NCI-H2081 treated with DMSO at 0.1 percent for 48 hours (cell line): ENCODE measurements at places on chromosomes 11 and 22.

DNA sequence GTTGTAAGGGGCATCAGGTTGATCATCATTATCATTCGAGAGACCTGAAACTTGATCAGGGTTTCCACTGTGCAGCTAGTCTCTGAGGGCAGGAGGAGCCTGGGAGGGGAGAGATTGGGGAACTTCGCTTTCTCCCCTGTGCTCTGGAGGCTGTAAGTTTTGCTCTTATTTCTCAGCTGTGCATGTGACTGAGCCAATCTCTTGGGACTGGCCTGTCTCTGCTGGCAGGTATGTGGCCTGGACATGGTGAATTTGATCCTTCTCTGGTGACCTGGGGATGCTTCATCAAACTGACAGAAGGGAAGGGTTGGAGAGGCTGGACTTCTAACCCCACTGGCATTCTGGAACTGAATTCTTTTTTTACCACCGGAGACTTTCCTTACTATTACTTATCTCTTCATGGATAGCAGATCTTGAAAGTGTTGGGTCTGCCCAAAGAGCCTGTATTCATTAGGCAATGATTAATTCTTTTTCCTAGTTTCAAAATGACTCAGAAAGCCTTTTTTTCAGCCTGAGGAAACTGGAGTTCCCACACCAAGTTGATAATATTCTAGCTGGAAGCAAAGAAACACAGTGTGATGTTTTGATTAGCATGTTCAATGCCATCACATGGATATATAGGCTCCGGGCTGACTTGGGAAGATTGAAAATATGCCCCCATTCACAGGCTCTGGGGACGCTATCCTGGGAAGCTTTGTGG, 36.5 kb downstream of the TSPAN18 start:
- DNase-seq: no peak

DNA sequence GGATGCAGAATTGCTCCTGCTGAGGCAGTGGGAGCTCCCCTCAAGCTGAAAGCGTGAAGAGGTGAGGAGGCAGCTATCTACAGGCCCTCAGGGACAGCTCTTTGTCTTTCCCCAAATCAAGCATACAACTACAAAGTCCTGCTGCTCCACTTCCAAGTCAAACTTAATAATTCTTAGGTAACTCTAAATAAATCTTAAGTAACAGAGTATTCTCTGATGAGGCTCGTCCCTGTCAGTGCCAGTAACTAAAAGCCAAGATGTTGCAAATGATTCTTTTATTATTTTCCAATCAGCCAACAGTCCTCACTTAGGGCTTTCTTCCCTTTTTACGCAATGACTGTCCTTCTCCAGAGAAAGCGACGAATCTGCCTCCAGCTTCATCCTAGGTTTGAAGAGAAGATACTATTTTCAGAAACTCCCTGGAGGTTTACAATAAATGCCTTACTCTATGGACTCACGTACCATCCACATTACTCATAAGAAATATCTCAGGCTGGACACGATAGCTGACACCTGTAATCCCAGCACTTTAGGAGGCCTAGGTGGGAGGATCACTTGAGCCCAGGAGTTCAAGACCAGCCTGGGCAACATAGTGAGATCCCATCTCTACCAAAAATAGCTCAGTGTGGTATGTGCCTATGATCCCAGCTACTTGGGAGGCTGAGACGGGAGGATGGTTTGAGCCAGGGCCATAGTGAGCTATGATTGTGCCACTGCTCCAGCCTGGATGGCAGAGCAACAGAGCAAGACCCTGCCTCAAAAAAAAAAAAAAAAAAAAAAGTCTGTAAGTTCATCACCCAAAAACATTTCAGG, 3.1 kb upstream of the C22orf39 start:
- DNase-seq: no peak

DNA sequence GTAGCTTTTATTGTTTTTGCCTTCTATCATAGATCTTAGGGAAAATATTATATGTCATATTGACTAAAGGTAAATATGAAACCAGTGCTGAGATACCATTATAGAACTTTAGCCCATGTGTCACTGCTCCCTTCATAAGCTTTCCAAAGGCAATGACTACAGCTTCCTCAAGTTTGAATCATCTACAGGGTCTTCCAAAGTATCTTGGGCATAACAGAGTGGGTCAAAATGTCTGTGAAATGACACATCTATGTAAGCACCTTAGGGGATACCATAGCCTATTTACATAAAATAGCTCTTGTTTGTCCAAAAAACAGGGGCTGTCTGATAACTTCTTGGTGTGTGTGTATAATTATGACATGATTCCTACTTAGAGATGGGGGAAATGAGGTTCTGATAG, 52.5 kb downstream of the RELT start:
- DNase-seq: no peak

DNA sequence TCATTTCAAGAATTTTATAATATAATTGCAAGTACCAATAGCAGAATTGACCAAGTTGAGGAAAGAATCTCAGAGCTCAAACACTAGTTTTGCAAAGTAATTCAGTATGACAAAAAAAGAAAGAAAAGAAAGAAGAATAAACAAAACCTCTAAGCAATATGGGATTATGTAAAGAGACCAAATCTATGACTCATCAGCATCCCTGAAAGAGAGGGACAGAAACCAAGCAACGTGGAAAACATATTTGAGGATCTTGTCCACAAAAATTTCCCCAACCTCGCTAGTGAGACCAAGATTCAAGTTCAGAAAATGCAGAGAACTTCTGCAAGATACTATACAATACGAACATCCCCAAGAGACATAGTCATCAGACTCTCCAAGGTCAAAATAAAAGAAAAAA, 203.7 kb upstream of the DDI1 start:
- no peak for DNase-seq

DNA sequence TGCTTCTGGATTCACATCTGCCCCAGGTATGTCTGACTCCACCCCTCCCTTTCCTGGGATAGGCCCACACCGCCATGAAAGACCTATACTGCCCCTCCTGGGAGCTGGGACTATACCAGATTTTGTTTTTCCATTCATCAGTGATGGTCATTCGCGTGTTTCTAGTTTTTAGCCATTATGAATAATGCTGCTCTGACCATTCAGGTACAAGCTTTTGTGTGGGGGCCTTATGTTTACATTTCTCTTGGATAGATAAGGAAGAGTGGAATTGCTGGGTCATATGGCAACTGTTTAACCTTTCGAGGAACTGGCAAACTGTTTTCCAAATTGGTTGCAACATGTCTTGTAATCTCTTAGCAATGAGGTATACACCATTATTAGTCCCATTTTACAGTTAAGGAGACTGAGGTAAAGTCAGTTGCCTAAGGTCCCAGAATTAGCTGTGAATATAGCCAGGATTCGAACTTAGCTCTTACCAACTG, 1.2 kb upstream of the TBC1D10A start:
- no peak for DNase-seq

GRCh38 chr11:73239571-73240189, 21.6 kb downstream of the P2RY2 start:
- no peak for DNase-seq

GRCh38 chr11:130409594-130410388, 18.6 kb downstream of the ADAMTS8 start:
- DNase-seq: no peak

DNA sequence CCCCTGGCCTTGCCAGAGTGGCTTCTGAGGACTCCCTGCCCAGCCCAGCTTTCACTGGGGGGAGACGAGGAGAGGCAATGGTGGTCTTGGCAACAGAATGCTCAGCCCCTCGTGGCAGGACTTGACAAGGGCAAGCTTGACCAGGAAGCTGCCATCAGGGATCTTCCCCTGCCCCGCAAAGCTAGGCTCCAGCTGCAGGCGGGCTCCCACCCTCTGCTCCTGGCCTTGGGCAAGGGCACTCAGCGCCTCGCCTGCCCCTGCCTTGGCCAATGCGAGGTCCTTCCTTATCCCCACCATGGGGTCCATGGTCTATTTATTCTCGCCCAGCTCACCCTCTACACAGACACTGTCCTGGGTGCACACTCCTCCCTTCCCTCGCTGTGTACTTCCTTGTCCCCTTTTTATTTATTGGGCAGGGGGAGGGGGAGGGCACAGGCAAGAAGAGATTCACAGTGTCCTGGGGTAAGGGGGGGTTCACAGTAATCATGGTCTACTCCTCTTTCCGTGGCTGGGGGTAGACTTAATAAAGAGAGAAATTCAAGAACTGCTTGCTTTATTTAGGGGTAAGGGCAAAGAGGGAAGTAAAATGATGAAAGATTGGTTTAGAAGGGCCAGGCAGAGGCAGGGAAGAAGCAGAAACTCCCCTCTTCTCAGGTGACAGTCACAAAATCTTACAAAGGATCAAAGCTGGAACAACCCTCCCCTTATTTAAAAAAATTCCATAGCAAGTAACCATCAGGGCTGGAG, 1.6 kb downstream of the GPHA2 start:
- no peak for DNase-seq

DNA sequence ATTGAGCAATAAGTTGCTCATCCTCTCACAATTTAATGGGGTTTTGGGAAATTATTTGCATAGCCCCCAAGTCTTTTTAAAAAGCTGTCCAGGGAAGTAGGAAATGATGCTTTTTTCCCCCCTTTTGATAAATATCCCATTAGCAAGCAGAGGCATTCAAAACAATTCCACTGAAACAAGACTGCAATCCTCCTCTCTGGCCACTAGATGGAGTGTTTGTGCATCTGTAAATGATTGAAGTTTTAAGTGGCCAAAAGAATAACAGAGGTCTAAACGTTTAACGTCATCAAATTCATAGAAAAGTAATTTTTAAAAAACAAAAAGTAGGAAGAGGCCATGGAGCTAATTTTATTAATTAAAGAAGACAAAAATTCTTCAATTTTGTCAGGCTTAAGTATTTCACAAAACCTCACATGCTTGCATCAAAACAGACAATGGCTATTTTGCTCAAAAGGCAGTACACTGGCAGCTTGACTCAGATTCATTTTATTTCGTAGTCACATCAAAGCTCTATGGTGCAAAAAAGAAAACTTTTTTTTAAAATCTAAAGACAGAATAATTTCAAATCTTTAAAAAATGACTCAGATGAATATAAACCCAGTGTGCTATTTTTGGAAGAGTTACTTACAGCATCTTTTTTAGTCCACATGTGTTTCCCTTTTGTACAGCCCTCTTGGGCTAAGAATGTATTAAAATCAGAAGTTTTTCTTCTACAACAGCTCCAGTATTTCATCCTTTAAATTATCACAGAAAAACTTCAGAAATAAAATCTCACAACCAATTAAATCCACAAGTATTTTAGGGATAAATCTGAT, 17.8 kb downstream of the CHORDC1 start:
- no peak for DNase-seq

DNA sequence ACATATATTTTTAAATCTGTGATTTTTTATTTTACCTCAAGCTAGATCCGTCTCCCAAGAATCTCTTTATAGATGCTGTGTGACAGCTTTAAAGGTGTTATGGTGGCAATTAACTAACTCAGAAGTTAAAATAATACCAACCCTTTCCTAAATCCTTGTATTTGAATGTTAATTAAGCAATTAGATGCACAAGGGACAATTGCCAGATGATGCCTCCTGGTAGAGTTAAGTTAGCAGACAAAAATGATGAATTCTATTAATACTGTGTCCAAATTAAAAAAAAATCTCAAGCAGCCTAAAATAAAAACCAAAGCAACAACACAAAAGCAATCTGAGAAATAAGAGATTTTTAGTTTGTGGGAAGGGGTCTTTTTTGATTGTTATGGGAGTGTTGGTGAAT, 78.9 kb downstream of the FANCF start:
- DNase-seq: no peak

GRCh38 chr11:85027346-85027745, 599.8 kb downstream of the DLG2 start:
- no peak for DNase-seq

GRCh38 chr22:44385781-44386180, 73.0 kb upstream of the SHISAL1 start:
- DNase-seq: no peak

GRCh38 chr11:134277183-134278001, 1.2 kb downstream of the GLB1L3 start:
- no peak for DNase-seq

GRCh38 chr11:78646564-78647185, 72.0 kb upstream of the NARS2 start:
- DNase-seq: peak; percentile 13

- no peak for DNase-seq
These were observed 62.2 kb upstream of the ADA2 start for GRCh38 chr22:17281440-17281841.

DNA sequence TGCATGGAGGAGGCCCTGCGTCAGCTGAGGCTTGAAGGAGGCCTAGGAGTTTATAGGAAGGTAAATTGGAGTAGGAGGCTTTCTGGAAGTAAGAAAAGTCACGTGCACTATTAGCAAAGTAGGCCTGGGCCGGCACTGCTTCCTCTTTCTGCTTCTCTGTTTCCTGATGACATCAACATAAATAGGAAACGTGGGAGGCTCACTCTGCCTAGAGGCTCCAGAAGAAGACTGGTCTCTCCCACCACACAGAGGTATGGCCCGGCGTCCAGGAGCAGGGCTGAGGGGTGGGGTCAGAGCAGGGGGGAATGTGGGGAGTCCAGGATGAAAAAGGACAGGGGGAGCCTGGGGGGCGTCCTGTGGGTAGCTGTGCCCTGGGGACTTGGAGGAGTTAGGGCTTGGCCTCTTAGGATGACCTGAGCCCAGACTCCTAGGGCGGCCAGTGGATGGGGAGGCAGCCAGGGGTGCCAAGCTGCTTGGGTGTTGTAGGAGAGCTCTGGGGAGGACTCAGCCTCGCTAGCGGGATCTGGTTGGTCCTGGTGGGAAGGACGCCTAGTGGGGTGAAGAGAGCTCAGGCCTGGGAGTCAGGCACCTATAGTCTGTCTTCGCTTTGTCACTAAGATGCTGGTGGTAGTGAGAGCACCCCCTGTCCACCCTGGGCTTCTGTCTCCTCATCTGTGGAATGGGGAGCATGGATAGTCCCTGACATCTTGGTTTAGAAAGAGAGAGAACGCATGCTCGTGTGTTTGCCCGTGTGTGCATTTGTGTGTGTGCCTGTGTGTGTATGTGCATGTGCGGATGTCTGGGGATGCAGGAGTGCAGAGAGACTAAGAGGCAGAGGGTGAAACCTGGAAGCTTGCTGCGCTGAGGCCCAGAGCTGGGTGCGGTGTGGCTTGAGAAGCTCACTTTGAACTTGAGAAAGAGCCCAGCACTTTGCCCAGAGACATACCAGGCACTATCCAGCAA, at the start of gene CSF2RB:
CSF2RB (plus strand) TSS at position 202 of the 963 bp plus-strand sequence. CDS start 8,580 bp downstream, outside the sequence.
- no peak for DNase-seq

GRCh38 chr11:133305208-133305956, 226.9 kb downstream of the OPCML start:
- peak; percentile 36 for DNase-seq

GRCh38 chr11:61728940-61729219, 23.6 kb upstream of the MYRF start:
- DNase-seq: no peak

- DNase-seq: no peak
These were observed 291.8 kb downstream of the MIAT start for GRCh38 chr22:26949193-26949592.

DNA sequence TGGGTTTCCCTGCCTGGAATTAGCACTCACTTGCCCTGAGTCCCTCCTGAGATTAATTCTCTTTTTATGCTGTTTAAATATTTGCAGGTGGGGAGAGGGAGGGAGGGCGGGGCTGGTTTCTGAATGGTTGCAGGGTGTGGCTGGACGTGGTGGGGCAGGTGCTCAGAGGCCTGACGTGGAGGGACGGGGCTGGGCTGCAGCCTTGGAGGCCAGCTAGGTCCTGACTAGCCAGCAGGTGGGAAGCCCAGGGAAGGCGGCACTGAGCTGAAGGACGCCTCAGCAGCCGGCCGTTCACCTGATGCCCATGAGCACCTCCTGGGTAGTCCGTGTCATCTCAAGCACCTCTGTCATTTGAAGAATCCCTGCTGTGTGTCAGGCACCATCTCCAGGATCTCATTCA, 21.3 kb downstream of the SGSM1 start:
- DNase-seq: no peak
